Dorsolateral prefrontal cortex (tissue), 122 donors: ENCODE measurements at places on chromosomes 1 and 21. TPM values are rescaled to one million over a fixed set of nuclear protein-coding genes. Genes with fewer than 3 reads are reported as not detected.

The SFN gene
- 1.3 TPM for total RNA-seq

GRCh38 chr1:54800899-54801759 is at the start of gene TTC22:
TSS of gene TTC22 (minus strand) at chr1:54801323. CDS start at chr1:54801163, 160 bp downstream.
- DNase-seq, result no peak

The SLC44A5 gene
- 9.4 TPM for total RNA-seq

The WDTC1 gene
- 63.9 TPM for total RNA-seq

DNA sequence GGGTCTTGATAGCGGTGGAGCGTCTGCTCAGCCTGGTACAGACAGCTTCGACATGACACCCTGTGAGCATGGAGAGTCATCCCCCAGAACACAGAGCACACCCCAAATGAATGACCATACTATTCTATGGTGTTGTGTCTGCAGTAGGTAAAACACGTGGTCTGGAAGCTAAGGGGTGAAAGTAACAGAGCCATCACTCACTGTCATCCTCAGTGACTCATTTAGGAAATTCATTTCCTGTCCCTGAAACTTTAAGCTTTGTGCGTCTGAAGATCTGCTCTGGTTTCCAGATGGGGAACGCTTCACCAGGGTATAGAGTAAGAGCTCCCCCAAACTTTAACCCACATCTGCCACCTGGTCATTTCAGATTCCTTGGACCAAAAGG is 94.8 kb upstream of the DISP3 start:
- DNase-seq, result no peak

The PTGS2 gene
- total RNA-seq, result 7.5 TPM
